Calu3 (cell line): ENCODE measurements at places on chromosomes 7 and 10. TPM values are rescaled to one million over a fixed set of nuclear protein-coding genes. Genes with fewer than 3 reads are reported as not detected.

FGFR2 gene
- 53.6 and 57.9 TPM in 2 replicates for total RNA-seq

GRCh38 chr10:90788199-90788491 is 69.7 kb downstream of the HTR7 start:
- H3K27me3 ChIP-seq, result peaks cover 78% of the 10 kb centered on the region
- no peaks in the 10 kb centered on the region for H3K36me3 ChIP-seq
- H3K27ac ChIP-seq, result no peak overlapping the region
- no peaks in the 10 kb centered on the region for H3K4me1 ChIP-seq
- no peak overlapping the region for H3K4me3 ChIP-seq

STEAP4 gene
- total RNA-seq, result 7.4 and 11.3 TPM in 2 replicates

GRCh38 chr10:58625070-58625469 is 112.4 kb downstream of the BICC1 start:
- peaks cover 9% of the 10 kb centered on the region for H3K4me1 ChIP-seq
- peaks cover 6% of the 10 kb centered on the region for H3K36me3 ChIP-seq
- DNase-seq, result no peak
- no peak overlapping the region for H3K4me3 ChIP-seq
- H3K27me3 ChIP-seq, result no peaks in the 10 kb centered on the region

GRCh38 chr10:70448236-70448635 is 6.8 kb upstream of the NODAL start:
- H3K4me1 ChIP-seq, result no peaks in the 10 kb centered on the region
